ENCODE measurements at places on chromosomes 7 and 10.

- no peak for DNase-seq
Observed at GRCh38 chr10:120456143-120456625, 843 bp upstream of the PLPP4 start.

DNA sequence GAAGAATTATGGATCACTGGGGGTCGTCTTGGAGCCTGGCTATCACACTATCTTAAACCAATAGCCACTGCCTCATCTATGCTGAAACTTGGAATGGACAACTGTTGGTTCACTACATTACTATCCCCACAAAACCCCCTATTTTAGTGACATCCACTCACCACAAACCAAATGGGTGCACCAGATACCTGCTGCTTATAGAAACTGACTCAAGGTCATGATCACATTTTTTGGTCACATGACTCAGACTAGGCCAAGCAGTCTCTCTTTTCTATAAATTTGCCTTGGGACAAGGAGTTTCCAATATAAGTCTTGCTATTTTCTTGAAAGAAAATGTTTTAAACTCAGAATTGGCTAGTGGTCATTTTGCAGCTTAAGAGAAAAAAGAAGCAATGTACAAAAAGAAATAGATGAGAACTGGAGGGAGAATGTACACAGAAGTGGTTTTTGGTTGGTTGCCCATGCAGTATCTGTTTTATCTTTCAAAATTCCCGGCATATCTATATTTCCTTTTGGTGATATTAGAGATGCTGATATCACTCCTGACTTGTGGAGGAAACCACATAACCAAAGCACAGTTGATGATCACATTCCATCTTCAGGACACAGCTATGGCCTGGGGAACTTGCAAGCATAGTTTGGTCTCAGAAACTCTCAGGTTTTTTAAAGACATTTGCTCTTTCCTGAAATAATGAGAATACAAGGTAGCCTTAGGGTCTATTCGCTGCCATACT lies 85.2 kb upstream of the CACNA2D1 start:
- no peak for DNase-seq

GRCh38 chr10:77983384-77984341 lies 45.7 kb downstream of the POLR3A start:
- no peak for DNase-seq

- DNase-seq = no peak
Observed at GRCh38 chr10:61815496-61815895, 86.0 kb upstream of the ARID5B start.

DNA sequence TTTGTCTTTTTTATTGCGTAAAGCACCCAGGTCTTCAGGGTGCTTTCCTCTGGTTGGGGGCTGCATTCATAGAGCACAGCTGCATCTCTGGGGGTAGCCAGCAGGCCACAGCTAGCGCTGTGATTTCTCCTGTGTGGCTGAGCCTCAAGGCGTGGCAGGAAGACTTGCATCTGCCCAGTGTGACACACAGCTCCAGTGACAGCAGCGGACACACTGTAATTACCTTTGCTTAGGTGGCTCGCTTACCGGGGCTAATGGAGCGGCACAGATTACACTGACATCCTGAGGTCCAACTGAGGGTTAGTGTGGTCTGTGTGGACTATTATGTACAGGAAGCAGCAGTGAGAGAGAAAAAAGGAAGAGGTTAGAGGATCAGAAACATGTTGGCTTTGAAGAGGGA lies 27.1 kb downstream of the ABCB4 start:
- no peak for DNase-seq

DNA sequence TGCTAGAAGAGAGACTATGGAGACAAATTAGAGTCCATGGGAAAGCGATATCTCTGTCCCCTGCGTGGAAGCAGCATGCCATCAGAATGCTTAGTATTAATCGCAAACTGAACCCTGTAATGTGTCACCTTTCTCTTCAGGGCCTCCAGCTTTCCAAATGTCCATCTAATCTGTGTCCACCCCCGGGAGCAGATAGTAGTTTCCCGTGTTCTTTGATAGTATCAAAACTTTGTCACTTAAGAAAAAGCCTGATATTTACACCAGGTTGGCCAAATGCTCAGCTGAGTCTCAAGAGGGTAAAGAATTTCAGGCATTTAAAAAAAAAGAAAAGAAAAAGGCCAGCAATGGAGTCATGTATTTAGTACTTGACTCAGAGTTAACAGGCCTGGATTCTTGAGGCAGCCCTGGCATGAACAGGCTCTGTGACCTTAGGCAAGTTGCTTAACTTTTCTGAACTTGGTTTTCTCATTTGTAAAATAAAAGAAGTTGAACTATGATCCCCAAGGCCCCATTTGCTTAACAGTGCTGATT lies 10.4 kb upstream of the GSAP start:
- no peak for DNase-seq

DNA sequence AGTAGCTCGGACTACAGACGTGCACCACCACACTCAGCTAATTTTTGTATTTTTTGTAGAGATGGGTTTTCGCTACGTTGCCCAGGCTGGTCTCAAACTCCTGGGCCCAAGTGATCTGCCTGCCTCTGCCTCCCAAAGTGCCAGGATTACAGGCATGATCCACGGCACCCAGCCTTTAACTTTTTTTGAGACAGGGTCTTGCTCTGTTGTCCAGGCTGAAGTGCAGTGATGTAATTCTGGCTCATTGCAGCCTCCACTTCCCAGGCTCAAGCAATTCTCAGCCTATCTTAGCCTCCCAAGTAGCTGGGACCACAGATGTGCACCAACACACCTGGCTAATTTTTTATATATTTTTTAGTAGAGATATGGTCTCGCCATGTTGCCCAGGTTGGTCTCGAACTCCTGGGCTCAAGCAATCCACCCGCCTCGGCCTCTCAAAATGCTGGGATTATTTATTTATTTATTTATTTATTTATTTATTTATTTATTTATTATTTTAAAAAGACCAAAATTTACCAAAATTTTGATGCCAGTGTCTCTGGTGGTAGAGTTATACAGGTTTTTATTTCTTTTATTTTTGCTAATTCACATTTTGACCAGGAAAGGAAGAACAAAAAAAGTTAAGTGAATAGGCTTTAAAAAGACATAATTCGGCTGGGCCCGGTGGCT lies 25.0 kb upstream of the ATP6V0A4 start:
- no peak for DNase-seq

DNA sequence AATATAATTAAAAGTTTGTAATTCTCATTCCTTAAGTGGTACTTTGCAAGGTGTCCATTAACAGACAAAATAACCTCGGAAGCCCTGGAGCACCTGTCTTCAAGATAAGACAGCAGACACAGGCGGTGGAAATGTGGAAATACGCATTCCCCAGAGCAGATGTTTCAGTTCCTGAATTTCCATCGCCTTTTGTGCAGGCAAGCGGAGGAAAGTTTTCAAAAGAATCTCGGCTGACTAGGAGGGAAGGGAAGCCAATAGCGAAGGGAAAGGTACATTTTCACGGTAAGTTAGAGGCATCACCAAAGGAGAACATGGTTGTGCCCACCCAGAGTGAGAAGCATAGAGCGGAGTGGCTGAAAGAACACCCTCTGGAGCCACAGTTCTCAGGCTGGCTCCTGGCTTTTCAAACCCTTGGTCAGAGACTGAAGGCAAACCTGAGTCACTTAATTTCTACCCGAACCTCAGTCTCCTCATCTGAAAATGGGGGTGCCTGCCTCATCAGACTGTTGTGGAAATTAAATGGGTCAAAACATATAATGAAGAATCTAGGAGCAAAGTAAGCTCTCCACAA lies 13.6 kb downstream of the CPA1 start:
- DNase-seq = no peak

- DNase-seq = no peak
Observed at GRCh38 chr10:56181607-56182006, 179.5 kb downstream of the ZWINT start.

- no peak for DNase-seq
Observed at GRCh38 chr10:107589081-107589480, 424.6 kb upstream of the SORCS1 start.

DNA sequence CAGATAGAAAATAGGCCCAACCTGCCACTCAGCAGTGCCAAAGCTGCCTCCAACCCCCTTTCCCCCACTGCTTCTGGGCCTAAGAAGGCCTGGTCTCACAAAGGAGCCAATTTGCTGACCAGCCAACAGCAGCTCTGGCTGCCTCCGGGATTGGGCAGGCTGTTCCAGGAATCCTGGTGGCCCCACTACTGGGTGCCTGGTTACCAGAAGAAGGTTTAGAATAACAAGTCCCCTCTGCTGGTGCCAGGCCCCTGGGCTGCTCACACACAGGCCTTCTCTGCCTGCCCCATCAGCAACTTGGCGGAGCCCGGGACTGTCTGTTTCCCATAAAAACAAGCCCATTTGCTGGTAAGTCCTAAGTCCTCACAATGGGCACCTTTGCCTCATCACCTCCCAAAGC lies 1.2 kb downstream of the PHKG1 start:
- DNase-seq = no peak

GRCh38 chr7:132251327-132251659 lies 325.0 kb downstream of the PLXNA4 start:
- DNase-seq = no peak

DNA sequence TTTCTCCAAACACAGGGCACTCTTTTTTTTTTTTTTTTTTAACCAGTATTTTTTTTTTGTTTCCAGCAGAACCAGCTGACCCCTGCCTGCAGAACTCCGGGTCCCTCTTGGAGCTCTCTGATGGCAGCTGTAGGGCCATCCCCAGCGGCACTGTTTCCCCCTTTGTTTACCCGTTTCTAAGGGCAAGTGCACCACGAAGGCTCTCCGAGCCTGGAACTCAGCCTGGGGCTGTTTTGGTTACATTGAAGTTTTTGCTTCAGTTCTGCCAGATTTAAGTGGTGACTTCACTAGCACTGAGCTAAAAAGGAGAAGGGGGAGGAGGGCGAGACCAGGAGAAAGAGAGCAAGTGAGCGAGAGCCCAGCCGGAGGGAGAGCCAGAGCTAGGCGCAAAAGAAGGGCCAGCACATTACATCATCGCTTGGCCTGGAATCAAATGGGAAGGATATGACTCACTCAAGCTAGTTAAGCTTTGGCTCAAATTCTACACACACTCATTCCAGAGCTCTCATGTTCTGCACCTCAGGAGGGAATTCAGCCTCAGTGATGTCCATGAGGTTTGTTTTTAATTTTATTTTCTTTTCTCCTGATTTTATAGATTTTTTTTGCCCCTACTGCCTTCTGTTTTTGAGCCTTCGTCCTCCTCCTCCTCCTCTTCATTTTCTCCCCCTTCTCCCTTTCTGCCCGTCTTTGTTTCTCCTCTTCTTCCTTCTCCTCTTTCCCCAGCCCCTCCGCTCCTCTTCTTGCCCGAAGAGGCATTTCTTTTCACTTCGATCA lies 272.3 kb downstream of the TRIL start:
- DNase-seq = no peak

DNA sequence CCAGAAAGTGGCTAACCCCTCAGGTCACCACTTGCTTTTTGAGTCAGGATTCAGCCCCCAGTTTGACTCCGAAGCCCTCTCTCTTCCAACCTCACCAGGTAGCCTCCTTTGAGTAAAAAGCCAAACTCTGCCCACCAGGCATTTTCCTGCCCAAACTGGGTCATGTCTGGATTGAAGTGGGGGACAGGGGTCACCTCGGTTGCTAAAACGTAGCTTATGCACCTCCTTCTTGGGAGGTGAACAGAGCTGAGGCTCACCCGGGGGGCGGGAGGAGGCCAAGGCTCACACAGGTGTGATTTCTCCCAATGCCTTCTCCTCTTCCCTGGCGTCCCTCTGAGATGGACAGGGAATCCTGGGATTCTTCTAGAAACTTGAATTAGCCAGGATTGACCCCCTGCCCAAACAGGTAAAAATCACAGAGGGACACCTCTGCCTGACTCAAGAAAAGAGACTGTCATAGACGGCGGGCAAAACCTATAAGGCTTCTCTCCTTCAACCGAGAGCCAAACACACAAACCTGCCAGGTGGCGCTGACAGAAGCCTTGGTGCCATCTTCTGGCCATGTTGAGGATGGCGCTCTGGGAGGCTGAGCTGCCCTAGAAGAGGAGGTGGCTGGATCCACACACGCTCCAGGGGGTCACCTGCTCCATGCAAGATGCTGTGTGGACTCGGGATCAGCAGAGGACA lies 51.6 kb downstream of the PRLHR start:
- no peak for DNase-seq

DNA sequence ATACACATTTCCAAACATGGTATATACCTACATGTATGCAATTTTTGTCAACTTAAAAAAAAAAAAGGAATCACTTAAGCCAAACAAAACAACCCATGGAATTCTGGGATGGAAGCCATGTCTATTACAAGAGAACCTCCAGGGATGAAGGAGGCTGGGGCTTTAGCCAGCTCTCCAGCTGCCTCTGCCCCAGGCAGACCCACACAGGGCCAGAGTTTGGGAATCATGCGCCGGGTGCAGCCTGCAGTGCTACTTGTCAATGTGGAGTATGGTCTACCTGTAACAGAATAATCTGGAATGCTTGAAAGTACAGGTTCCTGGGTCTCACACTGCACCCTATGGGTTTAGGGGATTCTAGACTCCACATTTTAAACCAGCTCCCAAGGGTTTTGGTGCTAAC lies 10.8 kb downstream of the ATP6V0E2 start:
- no peak for DNase-seq

DNA sequence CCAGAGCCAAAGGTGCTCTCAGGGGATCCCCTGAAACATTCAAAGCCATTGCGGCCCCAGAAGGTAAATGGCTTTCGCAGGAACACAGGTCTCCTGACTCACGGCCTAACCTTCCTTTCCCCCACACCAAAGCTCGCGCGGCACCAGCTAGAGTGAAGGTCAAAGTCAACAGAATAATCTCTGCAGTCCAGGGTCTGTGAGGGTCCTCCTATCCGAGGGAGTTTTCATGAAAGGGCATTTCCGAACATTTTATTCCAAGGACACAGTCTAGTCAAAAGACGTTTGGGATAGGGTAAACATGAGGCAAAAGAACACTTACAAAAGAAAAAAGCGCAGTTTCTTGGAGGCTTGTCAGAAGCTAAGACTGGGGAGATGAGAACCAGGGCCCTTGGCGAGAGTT lies 559 bp upstream of the STEAP2 start:
- no peak for DNase-seq
